ENCODE measurements at places on chromosomes 11 and 22.

DNA sequence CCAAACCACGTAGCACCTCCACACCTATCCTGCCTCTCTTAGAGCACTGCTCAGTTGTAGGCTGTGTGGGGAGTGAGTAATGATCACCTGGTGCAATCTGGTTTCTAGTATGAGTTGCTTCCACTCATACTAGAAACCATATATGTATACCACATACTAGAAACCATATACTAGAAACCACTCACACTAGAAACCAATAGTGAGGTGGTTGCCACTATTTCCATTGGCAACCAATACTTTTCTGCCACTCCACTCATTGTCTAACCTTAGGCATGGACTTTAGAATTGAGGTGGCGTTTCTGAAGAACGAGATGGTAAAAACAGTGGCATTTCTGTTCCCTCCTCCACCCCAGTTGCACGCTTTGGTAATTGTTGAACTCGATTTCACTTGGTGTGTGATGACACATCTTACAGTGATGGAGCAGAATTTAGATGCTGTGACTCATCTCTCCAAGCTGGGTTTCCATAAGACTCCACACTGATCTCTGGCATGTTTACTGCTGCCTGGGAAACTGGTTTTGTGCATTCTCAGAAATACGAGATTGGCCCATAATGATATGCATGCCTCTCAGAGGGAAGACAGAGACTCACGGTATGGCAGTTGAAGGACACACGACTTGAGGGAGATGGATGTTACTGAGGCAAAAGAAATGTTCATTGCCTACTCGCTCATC is 82.9 kb downstream of the KIRREL3 start:
- DNase-seq, result no peak

GRCh38 chr11:6438979-6439571 is 1.7 kb downstream of the HPX start:
- DNase-seq, result peak; percentile 55

DNA sequence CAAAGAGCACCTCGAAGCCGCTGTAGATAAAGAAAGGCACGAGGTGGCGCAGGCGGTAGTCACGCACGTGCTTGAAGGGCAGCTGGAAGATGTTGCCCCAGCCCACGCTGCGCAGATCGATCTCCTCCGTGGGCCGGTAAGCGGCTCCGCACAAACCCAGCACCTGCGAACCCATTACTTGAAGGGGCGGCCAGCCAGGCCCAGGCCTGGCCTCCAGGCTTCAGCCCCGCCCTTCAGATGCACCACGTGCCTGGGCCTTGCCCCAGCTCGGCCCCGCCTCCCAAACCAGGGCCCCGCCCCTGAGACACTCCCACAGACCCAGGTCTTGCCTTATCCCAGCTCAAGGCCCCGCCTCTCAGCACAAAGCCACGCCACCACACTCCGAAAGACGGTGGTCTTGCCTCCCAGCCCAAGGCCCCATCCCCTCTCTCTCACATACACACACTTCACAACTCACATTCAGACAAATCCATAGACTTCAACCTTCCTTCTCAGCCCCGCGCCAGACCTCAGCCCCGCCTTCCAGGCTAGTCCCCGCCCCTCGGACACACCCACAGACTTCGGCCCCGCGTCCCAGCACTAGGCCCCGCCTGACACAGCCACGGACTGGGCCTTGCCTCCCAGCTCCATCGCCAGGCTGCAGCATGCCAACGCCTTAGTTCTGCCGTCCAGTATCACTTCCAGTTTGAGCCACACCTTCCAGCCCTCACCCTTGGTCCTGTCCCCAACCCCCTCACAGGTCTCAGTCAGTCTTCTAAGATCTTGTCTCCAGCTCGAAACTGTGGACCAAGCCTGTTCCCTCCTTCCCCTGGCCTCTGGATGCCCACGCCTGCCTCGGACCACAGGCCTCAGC is 7.0 kb downstream of the UNC93B1 start:
- peak; percentile 74 for DNase-seq

GRCh38 chr22:17930455-17931313 is 93.7 kb downstream of the MICAL3 start:
- DNase-seq, result no peak

GRCh38 chr11:79110321-79110720 is 330.5 kb downstream of the TENM4 start:
- no peak for DNase-seq

DNA sequence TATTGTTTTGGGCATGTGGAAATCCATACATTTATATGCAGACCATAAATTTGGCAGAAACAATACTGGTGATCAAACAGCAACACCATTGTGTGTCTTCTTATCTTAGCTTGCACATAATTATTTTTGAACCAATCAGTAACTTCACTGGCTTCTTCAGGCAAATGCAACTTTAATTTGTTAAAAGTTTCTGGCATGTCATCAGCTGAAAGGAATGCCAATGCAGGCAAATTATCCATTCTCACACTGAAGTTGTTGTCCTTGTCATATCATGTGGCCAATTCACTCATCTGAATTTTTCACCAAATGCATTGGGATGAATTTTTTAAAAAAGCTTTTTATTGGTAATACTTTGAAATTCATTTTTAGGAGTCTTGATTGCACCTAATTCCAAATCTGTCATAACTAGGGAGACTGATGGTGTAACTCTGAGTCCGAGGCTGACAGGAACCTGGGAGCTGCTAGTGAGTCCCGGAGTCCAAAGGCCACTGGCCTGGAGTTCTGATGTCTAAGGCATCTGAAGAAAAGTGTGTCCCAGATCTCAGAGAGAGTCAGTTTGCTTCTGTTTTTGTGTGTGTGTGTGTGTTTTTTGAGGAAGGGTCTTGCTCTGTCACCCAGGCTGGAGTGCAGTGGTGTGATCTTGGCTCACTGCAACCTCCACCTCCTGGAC is 17.4 kb upstream of the OR10V1 start:
- DNase-seq, result no peak

DNA sequence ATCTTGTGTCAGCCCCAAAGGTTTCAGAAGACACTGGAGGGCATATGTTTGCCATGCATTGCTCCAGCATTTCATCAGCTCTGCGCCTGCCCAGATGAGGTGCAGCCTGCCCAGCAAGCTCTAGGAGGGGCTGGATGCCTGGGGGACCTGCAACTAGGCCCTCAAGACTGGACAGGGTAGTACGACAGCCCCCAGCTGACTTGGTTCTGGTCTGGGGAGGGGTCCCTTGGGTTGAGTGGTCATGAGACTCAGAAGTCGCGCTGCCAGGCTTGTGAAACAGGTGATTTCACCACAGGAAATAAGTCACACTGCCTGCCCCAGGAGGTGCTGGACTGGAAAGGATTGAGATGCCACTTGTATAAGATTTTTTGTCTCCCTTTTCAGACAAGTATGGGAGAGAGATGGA is 23.4 kb downstream of the TPBGL start:
- peak; percentile 21 for DNase-seq

DNA sequence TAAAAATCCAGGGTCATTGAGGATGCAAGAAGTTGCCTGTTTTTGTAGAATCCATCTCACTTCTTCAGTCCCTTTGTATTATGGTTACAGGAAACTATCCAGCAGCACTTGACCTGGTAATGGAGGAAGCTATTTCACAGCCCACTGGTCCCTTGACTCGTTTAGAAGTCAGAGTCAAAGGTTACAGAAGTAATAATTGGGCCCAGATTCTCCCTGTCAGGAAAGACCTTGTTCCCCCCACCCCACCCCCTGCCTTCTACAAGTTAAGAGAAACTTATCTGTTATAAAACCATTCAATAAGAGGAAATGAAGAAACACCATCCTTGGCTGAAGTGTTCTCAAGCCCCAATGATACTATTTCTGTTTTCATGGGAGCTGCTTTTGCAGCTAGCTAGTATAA is 65.8 kb downstream of the CSTPP1 start:
- no peak for DNase-seq

DNA sequence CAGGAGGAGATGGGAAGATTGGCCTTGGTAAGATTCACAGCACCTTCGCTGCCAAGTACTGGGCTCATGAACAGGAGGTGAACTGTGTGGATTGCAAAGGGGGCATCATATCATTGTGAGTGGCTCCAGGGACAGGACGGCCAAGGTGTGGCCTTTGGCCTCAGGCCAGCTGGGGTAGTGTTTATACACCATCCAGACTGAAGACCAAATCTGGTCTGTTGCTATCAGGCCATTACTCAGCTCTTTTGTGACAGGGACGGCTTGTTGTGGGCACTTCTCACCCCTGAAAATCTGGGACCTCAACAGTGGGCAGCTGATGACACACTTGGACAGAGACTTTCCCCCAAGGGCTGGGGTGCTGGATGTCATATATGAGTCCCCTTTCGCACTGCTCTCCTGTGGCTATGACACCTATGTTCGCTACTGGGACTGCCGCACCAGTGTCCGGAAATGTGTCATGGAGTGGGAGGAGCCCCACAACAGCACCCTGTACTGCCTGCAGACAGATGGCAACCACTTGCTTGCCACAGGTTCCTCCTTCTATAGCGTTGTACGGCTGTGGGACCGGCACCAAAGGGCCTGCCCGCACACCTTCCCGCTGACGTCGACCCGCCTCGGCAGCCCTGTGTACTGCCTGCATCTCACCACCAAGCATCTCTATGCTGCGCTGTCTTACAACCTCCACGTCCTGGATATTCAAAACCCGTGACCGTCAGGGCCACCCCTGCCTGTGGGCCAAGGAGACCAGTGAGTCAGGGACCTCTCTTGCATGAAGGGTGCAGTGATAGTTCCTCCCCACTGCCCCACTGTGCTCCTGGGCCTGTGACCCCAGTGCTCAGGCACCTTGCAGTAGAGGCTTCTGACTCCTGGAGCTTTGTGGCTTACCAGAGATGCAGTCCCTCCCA is 83.6 kb downstream of the BCR start:
- DNase-seq, result no peak

GRCh38 chr22:27839057-27839660 is 37.6 kb upstream of the MN1 start:
- DNase-seq, result no peak

- DNase-seq, result no peak
These were observed 1.6 kb downstream of the ANKRD42 start for GRCh38 chr11:83195143-83195466.

DNA sequence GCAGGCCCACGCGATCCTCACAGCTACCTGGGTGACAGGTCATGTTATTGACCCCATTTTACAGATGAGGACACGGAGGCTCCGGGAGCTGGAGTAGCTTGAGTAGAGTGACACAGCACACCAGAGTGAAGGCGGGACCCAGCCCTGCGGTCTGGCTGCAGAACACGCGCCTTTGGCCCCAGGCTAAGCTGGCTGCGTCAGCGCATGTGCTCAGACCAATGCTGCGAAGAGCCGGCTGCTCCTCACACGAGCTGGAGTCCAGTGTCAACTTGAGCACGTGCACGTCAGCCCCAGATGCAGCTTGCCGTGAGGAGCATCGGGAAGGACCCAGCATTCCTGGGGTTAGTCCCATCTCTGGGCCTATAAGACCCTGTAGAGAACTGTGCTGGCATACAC is 49.9 kb downstream of the SCUBE1 start:
- no peak for DNase-seq

GRCh38 chr22:36027935-36028645 is 534 bp downstream of the RBFOX2 start:
- peak; percentile 75 for DNase-seq

DNA sequence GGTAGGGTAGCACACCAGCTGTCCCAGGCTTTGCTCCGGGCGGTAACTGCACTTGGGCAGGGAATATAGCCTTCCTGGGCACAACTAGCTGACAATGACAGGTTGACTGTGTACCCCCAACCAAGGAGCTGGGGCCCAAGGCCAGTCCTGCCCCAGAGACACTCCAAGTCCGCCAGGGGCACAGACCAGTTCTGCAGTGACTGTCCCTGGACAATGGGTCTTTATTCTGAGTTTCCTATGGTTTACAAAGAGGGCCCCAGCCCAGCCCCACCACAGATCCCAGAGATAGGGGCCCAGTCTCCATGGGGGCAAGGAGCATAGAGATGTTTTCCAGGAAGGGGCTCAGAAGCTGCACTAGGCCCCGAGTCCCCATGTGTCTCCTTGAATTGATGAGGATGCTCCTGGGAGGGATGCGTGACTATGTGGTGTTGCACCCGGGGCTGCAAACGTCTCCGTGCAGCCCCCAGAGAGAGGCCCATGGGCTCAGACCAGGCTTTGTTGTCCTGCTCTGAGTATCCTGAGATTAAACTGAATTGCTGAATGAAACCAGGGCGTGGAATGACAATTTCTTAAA is 48.4 kb downstream of the CD6 start:
- DNase-seq, result no peak

GRCh38 chr11:94776351-94777321 is 8.5 kb downstream of the AMOTL1 start:
- DNase-seq, result no peak

DNA sequence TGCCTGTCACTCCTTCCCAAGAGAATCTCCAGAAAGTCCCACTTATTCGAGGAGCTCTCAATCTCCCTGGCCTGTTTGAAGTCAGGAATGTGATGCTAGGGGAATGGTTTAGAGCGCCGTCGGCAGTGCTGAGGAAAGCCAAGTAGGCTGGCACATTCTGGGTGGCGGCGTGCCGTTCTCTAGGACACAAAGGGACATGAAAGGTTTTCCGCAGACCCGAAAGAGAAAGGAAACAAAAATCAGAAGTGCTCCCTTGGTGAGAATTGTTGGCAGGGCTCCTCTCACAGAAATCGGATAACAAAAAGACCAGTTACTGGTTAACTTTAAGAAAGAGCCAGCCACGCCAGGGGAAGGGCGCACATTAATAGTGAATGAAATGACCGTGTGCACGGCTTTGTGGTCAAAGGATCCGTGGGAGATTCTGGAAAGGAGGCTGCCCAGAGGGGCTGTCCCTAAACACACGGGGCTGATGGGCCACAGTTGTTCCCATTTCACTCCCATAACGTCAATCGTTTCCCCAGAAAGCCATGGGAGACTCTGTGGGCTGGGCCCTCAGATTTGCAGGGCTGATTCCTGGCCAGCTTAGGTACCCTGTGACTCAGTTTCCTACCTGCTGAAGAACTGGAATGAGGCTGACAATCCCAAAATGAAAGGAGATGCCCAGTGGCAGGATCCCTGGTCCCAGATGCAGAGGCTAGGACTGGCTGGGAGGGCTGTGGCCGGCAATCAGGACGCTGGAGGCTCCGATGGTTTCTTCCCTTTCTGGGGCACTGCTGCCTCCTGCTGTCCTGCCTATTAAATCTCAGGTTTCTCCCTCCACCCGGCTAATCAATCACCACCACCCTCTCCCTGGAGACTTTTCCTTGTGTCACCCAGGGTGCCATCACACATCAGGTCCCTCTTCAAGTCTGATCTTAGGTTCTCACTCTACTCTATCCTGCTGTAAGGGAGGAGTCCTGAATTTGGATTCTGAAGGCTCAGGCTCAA is 82.3 kb downstream of the RCN1 start:
- peak; percentile 82 for DNase-seq

DNA sequence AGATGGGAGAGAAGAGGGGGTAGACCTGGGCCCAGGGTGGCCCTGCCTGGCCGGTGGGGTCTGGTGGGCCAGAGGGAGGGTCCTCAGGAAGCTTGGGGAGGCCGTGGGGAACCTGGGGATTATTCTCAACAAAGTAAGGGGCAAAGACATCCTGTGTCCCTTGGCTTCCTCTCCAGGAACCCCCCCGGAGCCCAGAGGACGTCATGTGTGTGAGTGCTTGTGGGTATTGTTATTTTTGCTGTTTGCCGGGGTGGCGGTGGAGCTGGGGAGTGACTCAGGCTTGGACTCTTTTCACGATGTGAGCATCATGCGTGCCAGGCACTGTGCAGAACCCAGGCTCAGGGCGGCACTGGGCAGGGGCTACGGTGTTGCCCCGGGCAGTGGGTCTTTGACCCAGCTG is 982 bp upstream of the SHANK3 start:
- DNase-seq, result no peak

- no peak for DNase-seq
These were observed 11.7 kb downstream of the CBLIF start for GRCh38 chr11:59833602-59834001.

- no peak for DNase-seq
These were observed 6.0 kb upstream of the F2 start for GRCh38 chr11:46712874-46713576.

- DNase-seq, result no peak
These were observed 58.5 kb upstream of the PDGFD start for GRCh38 chr11:104222464-104222863.

Data from glutamatergic neuron (in vitro differentiated cells).